SW480 (cell line): ENCODE measurements at places on chromosomes 5 and 9.

DNA sequence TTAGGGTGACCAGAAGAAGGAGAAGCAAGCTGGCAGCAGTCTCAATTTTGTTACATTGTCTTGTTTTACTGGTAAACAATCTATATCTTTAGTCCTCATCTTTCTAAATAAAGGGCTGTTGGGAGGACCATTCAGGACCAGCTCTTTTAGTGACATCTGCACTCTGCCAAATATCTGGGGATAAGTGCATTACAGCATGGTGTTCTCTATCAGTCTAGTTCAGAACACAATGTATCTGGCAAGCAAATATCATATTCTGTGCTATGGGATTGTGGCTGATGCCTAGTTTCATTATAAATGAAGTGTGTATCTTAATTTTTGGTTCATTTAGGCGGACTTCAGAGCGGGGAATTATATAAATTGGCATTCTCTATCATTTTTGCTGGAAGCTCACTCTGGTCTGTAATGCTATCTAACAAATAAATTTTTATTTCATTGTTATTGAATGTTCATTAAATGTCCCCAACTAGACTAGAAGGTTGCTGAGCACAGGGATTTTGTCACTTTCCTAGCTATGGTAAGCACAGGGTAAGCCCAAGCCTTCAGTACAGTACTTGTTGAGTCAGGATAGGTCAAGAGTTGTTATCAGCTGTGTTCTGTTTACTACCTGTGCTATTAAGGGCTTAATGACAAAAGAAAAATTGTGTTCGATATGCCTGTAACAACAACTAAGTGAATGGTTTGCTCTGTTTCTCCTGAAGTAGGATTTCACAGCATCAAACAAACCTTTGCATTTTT lies 11.9 kb downstream of the WDR31 start:
- no peak for DNase-seq

DNA sequence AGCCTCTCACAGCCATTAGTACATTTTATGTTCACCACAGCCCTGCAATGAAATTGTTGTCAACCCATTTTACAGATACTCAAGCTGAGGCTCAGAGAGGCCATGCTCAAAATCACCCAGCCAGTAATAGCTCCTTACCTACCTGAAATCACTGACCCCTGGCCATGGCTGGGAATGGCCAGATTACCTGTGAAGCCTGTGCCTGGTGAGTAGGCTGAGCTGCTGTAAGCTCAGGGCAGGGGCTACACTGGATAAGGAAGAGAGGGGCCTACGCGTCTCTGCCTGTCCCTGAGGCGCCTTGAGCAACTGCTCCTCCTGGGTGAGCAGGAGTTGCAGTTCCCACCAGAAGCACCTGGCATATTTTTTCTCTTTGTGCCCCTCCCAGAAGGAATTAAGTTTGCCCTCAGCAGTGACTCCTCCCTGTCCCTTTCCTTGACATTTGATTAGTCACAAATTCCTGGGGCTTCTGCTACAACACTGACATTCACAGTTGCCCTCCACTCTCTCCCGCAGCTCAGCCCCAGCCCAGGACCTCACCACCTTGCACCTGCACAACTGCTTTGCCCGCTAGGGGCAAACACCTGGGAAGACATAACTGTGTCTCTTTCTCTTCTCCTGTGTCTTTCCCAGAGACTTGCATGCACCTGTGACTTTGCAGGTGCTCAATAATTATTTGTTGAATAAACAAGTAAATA lies 5.7 kb downstream of the CLTB start:
- DNase-seq, result peak; percentile 76

GRCh38 chr5:100519075-100519474 lies 16.1 kb upstream of the FAM174A start:
- DNase-seq, result no peak

DNA sequence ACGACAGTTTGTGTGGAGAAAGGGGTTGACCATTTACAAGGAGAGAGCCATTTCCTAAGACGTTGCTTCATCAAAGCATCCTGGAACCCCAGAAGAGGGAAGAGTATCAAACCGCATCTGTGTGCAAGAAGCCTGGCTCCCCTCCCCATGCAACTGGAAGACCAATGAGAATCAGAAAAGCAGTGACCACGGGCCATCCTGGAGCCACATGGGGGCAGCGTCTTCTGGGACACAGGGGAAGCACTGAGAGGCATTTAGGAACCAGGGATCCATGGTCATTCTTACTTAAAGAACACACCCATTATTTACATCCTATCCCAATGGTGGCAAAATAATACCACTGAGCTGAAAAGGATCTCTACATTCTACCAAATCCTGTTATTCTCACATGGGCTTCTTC lies 29.3 kb downstream of the SEMA5A start:
- no peak for DNase-seq

GRCh38 chr5:132489871-132490483 lies 596 bp downstream of the IRF1 start:
- peak; percentile 37 for DNase-seq

DNA sequence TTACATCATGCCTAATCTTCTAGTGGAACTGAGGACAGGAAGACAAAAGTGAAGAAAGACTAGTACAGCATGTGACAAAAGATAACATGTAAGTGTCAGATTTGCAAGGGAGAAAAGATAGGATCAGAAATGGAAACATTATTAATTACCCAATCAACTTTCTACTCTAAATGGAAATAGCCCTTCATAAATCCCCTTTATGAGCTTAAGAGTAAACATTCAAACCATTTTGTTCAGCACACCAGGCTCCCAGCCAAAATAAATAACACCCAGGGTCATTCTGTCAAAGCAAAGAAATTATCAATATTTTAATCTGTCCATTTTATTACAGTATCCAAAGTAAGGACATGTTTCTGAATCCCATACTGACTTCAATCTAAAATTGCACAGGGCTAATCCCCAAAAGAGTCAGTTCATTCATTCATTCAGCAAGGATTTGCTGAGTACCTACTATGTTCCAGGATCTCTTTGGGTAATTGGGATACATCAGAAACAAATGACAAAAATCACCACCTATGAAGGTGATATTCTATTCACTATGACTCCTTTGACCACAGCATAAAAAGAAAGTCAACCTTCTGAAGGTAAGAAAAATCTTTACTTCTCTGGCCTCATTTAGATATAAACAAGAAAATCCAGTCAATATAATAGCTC lies 5.3 kb downstream of the PRELID2 start:
- no peak for DNase-seq

- DNase-seq, result no peak
These were observed 187.8 kb downstream of the MEF2C start for GRCh38 chr5:88695232-88695631.

DNA sequence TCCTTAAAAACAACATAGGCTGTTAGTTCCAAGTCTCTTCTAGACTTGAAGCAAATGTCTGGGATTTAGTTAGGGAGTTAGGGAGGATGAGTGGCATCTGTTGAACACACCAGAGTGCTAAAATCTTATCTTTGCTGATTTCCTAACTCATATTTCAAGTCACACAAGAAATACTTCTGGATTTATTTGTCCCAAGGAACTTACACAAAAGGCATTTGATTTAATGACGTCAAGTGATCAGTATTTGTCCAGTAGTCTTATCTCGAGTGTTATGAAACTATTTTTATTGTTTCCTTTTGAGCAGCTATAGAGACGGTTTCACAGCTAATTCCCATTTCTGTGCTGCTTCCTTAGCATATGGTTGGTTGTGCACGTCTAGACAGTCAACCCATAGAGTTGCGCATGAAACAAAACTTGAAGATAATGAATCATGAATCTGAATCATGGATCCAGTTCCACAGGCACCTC lies 140.5 kb upstream of the TUT7 start:
- DNase-seq, result no peak
